ENCODE measurements at places on chromosomes 16 and 17.

- no peak for DNase-seq
Measured at GRCh38 chr17:1779571-1780131, 17.8 kb downstream of the SERPINF1 start.

- no peak for DNase-seq
Measured at GRCh38 chr17:80441598-80442322, 26.8 kb downstream of the ENDOV start.

DNA sequence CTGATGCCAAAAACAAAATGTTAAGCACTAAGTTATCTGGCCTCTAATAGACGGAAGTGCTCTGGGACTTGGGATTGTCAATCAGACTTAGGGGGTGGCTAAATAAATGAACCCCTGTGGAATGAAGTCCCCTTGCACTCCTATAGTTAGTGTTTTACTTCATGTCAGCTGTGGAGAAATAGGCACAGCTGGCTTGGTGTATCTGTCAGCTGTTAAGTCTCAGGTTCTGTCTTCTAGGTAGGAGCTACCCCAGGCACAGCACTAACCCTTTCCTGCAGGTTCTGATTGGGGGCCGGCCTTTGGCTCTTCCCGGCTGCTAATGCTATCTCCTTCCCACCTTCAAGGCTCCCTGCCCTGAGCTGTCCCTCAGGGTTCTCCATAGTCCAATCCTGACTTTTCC is 410.6 kb downstream of the UTP18 start:
- DNase-seq, result no peak

DNA sequence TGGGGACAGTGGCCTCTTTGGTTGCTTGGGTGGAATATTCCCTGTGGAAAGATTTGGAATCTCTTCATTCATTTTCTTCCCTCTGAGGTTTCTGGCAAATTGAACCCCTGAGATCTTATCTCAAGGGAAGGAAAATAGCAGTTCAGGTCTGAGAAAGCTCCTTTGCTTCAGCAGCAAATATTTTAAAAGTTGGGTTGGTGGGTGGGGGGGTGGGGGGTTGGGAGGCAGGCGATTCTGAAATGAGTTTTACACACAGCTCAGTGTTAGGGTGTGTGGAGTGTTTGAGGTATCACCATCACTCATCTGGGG is 6.8 kb downstream of the TBX2 start:
- no peak for DNase-seq

GRCh38 chr17:38451840-38452529 is 23.7 kb downstream of the ARHGAP23 start:
- DNase-seq, result no peak

- no peak for DNase-seq
Measured at GRCh38 chr16:51055434-51055833, 95.6 kb downstream of the SALL1 start.

GRCh38 chr17:14760719-14761411 is 460.0 kb downstream of the HS3ST3B1 start:
- DNase-seq, result no peak

GRCh38 chr16:1007284-1007850 is 25.8 kb downstream of the SOX8 start:
- no peak for DNase-seq

GRCh38 chr16:81554979-81555378 is 110.4 kb downstream of the CMIP start:
- no peak for DNase-seq

- DNase-seq, result no peak
Measured at GRCh38 chr17:73493956-73494926, 150.0 kb downstream of the SDK2 start.

- no peak for DNase-seq
Measured at GRCh38 chr17:77231076-77231871, 90.5 kb downstream of the SEC14L1 start.

- no peak for DNase-seq
Measured at GRCh38 chr17:39979893-39980350, 685 bp upstream of the PSMD3 start.

DNA sequence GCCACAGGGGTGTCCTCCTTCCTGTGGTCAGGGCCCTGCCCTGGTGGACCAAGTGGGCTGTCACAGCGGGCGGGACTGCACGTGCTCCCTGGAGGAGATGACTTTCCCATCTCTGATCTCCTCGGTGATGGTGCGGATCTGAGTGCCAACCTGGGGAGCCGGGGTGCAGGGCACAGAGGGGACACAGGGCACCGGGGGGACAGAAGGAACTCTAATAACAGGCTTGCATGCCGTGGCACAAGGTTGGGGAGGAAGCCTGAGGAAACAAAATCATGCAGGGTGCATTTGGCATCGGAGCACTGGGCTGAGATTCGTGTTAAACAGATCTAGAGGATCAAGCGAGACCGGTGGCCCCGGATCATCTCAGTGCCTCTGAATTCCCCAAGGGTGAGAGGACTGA is 3.4 kb downstream of the KRT36 start:
- DNase-seq, result no peak

DNA sequence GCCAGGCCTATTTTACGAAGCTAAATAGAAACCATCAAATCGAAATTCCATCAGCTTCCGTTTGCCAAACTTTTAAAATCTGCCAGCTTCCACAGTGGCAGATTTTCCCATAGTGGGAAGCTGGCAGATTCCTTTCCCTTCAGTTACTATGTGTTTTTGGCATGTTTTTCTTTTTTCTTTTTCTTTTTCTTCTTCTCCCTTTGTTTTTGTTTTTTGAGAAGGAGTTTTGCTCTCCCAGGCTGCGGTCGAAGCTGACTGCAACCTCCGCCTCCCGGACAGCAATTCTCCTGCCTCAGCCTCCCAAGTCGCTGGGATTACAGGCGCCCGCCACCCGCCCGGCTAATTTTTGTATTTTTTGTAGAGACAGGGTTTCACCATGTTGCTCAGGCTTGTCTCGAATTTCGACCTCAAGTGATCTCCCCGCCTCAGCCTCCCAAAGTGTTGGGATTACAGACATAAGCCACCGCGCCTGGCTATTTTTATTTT is 684 bp upstream of the CWC25 start:
- no peak for DNase-seq

Data from activated CD4-positive, alpha-beta T cell treated with anti-CD3 and anti-CD28 coated beads, Interleukin-2, Interleukin-4, amounts not matched to agents 100 ng/mL and 50 ng/mL, durations not matched to agents 16 hours and 8 hours (primary cell).